ENCODE measurements at places on chromosomes 2 and 18. TPM values are rescaled to one million over a fixed set of nuclear protein-coding genes. Genes with fewer than 3 reads are reported as not detected.

- H3K4me1 ChIP-seq = no peaks in the 10 kb centered on the region
- no peak overlapping the region for H3K27ac ChIP-seq
- no peaks in the 10 kb centered on the region for H3K27me3 ChIP-seq
- H3K4me3 ChIP-seq = no peak overlapping the region
- DNase-seq = no peak
- H3K36me3 ChIP-seq = no peaks in the 10 kb centered on the region
Measured at GRCh38 chr2:71646028-71646427, 192.7 kb downstream of the DYSF start.

SF3B1 gene
- 1,013 TPM for total RNA-seq

DNA sequence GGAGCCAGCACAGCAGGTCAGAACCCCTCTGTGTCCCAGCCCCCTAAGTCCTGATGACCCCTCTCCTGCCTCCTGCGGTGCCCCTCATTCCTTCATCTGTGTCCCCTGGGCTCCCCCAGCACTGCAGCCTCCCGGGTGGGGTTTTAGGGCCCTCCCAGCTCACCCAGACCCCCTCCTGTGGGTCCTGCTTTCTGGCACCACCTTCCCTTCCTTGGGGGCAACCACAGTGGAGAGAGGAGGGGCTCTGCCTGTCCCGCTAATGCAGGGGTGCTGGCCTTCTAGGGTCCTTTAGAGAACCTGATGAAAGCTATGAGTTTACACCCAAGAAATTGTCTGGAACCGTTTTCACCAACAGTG is 42.7 kb upstream of the ALPP start:
- H3K27me3 ChIP-seq = no peaks in the 10 kb centered on the region
- H3K4me3 ChIP-seq = no peak overlapping the region
- DNase-seq = peak; percentile 11
- H3K4me1 ChIP-seq = no peaks in the 10 kb centered on the region
- H3K36me3 ChIP-seq = no peaks in the 10 kb centered on the region
- no peak overlapping the region for H3K27ac ChIP-seq

GRCh38 chr2:10412380-10412779 is 35.7 kb downstream of the ODC1 start:
- no peak for DNase-seq
- no peaks in the 10 kb centered on the region for H3K4me1 ChIP-seq
- H3K36me3 ChIP-seq = no peaks in the 10 kb centered on the region
- H3K27ac ChIP-seq = no peak overlapping the region

COL5A2 gene
- total RNA-seq = 908 TPM

ASTL gene
- not detected for total RNA-seq

DNA sequence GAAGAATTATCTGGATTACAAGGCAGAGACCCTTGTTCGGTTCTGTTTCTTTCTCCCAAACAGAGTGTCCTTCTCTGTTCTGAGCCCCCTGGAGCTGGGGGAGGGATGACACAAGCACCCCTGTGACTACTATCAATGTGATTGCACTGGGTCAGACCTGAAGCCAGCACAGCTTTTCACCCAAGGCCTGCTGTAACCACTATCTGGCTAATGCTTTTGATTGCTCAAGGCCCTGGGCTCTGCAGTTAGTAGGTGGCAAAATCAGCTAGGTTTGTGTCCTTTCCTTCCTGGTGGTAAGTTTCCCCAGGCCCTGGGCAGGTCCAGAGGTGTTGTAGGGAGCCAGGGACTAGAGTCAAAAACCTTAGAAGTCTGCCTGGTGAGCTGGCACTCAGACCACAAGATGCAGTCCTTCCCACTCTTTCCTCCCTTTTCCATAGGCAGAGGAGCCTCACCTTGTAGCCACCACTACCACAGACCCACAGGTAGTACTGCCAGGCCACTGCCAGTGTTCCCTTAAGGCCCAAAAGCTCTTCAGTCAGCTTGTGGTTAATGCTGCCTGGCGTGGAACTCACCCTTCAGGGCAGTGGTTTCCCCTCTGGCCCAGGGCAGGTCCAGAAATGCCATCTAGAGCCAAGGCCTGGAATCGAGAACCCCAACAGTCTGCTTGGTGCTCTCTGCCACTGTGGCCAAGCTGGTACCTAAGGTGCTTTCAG is 83.0 kb downstream of the FAM117B start:
- H3K27ac ChIP-seq = no peak overlapping the region
- H3K4me1 ChIP-seq = no peaks in the 10 kb centered on the region
- no peaks in the 10 kb centered on the region for H3K36me3 ChIP-seq
- DNase-seq = no peak

GRCh38 chr2:133581010-133581760 is 12.9 kb upstream of the NCKAP5 start:
- no peaks in the 10 kb centered on the region for H3K27me3 ChIP-seq
- H3K4me3 ChIP-seq = no peak overlapping the region
- DNase-seq = no peak

CSRNP3 gene
- total RNA-seq = 5.9 TPM

DNA sequence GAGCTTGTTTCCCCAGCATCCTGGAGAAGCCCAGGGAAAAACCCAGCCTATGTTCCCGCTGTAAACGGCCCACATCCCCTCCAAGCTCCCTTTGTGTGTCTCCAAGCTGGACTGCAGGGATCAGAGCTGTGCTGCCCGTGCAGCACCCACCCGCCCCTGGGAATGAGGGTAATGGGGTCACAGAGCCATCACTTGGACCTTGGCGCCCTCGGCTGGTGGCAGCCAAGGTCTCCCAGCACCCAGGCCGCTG is 670 bp upstream of the INPP5D start:
- H3K27me3 ChIP-seq = no peaks in the 10 kb centered on the region
- no peaks in the 10 kb centered on the region for H3K4me1 ChIP-seq
- no peaks in the 10 kb centered on the region for H3K36me3 ChIP-seq
- H3K27ac ChIP-seq = peak overlapping the region; percentile 63
- no peak for DNase-seq

GRCh38 chr2:179253226-179253625 is 11.4 kb downstream of the SESTD1 start:
- H3K27ac ChIP-seq = no peak overlapping the region
- H3K27me3 ChIP-seq = no peaks in the 10 kb centered on the region
- no peaks in the 10 kb centered on the region for H3K36me3 ChIP-seq
- no peak for DNase-seq
- no peak overlapping the region for H3K4me3 ChIP-seq
- H3K4me1 ChIP-seq = peaks cover 4% of the 10 kb centered on the region

DNA sequence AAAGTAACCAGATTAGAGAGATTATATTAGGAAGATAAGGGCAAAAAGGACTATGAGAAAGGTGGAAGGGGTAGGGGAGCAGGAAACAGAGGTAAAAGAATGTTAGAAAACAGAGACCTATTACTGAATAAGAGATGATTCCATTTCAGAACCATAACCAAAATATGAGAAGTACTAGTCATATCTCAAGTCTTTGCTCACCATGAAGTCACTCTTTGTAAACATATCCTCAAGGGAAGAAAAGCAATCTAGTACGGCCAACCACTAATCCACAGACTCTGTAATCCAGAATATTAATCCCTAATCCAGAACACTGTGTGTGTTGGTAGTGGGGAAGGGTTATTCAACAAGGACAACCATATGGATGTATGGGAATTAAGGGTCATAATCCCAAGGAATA is 92.0 kb downstream of the CDCA7 start:
- no peaks in the 10 kb centered on the region for H3K4me1 ChIP-seq
- no peaks in the 10 kb centered on the region for H3K36me3 ChIP-seq
- no peaks in the 10 kb centered on the region for H3K27me3 ChIP-seq
- DNase-seq = no peak
- H3K4me3 ChIP-seq = no peak overlapping the region

DNA sequence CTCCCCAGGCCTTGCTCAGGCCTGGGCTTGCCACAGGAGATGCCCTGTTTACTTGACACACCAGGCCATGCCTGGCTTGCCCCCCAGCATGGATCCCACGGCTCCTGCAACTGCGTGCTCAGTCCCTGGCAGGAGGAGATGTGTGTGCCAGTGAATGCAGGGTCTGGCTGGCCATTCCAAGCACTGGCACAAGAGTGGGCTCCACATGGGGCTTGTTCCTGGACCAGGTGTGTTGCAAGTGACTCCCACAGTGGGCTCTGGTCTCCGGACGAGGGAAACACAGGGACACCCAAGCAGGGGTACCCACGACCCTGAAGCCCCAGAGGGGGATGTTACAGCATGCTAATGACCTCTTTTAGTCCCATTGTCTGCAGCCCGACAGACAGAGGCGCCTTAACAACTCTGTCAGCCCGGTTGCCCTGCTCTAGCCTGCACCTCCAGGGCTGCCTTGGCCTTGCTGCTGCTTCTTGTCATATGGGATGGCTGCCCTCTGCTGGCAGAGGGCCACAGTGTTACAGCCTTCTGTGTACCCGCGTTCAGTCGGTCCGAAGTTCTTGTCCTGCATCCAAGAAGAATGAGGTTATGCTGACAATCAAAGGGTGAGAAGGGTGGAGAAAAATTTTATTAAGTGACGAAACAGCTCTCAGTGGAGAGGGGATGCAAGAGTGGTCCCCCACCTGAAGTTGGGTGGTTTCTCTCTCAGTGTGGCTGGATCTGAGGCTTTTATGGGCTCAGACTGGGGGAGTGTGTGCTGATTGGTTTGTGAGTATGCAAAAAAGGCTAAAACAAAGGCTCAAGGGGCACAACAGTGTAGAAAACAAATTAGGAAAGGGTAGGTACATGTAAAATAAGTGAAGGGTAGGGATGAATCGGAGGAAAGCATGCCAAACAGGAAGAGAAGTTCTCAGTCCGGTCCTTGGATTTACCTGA is 180.4 kb downstream of the MBD5 start:
- H3K27me3 ChIP-seq = no peaks in the 10 kb centered on the region
- H3K36me3 ChIP-seq = no peaks in the 10 kb centered on the region
- no peaks in the 10 kb centered on the region for H3K4me1 ChIP-seq
- DNase-seq = no peak

Data from uterus (tissue), 4 donors.